ENCODE measurements at places on chromosomes 4 and X. TPM values are rescaled to one million over a fixed set of nuclear protein-coding genes. Genes with fewer than 3 reads are reported as not detected.

The TCP11X2 gene
- not detected for total RNA-seq

The PPBP gene
- 2.0 TPM for total RNA-seq

The HERC5 gene
- 2.0 TPM for total RNA-seq

The PCSK1N gene
- 79.4 TPM for total RNA-seq

The TSPAN5 gene
- total RNA-seq, result 112 TPM

The EREG gene
- under 0.01 TPM for total RNA-seq

The CMC4 gene
- total RNA-seq, result 4.7 TPM

The UCP1 gene
- total RNA-seq, result 0.25 TPM

The GPR34 gene
- total RNA-seq, result 3.4 TPM

The HTRA3 gene
- 2.0 TPM for total RNA-seq

The PGRMC2 gene
- total RNA-seq, result 37.9 TPM

The AKAP4 gene
- total RNA-seq, result not detected

The ACSL4 gene
- 176 TPM for total RNA-seq

The ITM2A gene
- total RNA-seq, result 70.3 TPM

The NXF2 gene
- not detected for total RNA-seq

The SMIM10 gene
- 0.49 TPM for total RNA-seq

The SOX3 gene
- total RNA-seq, result 6.4 TPM

The BEX2 gene
- 108 TPM for total RNA-seq

The PALLD gene
- total RNA-seq, result 31.7 TPM

The MAGEE1 gene
- 12.0 TPM for total RNA-seq

The XG gene
- total RNA-seq, result not detected

The ITGB1BP2 gene
- total RNA-seq, result 1.7 TPM

The SSX1 gene
- not detected for total RNA-seq

The CXCL1 gene
- total RNA-seq, result 1.5 TPM

The MID2 gene
- total RNA-seq, result 7.6 TPM

The ARHGAP6 gene
- total RNA-seq, result 2.0 TPM

The SLC4A4 gene
- total RNA-seq, result 17.7 TPM
